SJSA1 (cell line): ENCODE measurements at places on chromosomes 2 and 18. TPM values are rescaled to one million over a fixed set of nuclear protein-coding genes. Genes with fewer than 3 reads are reported as not detected.

DNA sequence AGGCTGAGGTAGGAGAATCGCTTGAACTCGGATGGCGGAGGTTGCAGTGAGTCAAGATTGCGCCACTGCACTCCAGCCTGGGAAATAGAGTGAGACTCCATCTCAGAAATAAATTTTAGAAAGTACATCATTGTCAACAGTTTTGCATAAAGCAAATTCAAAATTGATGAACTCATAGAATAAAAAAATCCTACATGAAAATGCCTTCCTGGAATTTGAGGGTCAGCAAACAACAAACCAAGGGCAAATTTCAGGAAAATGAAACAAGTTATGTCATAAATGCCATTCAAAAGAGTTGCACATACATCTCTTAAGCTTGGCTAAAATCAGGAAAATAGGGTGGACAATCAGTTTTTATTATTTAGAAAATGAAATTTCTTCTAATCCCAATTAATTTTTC is 45.1 kb downstream of the COL5A2 start:
- H3K27ac ChIP-seq = no peak overlapping the region
- peaks cover 23% of the 10 kb centered on the region for H3K4me1 ChIP-seq
- H3K27me3 ChIP-seq = no peaks in the 10 kb centered on the region
- H3K36me3 ChIP-seq = peaks cover 36% of the 10 kb centered on the region

DNA sequence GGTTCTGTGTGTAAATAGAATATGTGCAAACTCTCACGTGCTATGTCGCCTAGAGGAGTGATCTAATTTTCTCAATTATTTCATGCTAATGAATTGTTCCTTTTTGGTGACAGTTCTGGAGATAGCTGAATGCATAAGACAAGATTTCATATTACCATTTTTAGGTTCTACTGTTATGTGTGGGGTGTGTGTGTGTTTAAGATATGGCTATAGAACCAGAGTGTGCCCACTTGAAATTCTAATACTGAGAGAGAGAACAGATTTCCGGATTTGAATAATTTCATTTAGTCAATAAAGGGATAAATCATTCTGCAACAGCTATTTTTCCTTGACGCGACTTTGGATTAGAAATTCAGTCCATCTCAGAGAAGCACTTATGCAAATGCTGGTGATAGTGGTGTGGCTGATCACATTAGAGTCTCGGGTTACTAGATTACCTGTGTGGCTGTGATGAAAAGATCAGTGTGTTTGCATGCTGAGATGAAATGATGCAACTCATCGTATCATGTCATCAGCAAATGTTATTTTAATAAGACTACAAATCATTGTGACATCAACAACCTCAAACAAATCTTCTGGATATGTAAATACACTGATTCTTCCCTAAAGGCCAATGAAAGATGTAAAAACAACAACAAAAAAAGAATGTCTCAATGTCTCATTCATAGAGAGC is 415.9 kb downstream of the EPHA4 start:
- no peak for DNase-seq
- H3K4me1 ChIP-seq = no peaks in the 10 kb centered on the region

DNA sequence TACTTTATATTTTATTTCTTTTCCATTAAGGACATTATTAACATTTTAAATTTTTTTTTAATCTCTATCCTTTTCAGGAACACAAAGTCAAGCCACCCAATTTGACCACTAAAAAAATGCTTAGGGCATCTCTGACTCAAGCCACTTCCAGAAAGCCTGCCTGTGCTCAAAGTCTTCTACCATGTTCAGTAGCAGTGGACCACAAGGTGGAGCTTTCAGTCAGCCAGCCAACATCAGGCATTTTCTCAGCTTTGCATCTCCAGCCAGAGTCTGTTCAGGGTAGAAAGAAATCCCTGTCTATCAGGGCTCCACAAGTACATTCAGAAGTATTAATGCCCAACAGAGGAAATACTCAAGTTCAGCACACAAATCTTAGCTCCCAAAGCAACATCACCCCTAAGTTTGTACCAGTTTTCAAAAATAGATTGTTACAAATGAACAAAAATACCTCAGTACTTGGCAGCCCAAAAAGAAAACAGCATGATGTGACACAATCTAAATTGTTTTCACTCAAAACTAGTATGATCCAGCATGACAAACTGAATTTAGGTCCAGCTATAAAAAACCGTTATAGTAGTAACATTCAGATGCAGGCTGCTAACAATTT is 37.6 kb downstream of the C18orf63 start:
- H3K4me1 ChIP-seq = peaks cover 6% of the 10 kb centered on the region; the same call in 1 of the 2 replicates
- no peak overlapping the region for H3K27ac ChIP-seq
- H3K4me3 ChIP-seq = no peak overlapping the region
- peak; percentile 31 for DNase-seq
- H3K27me3 ChIP-seq = peaks cover 10% of the 10 kb centered on the region

DNA sequence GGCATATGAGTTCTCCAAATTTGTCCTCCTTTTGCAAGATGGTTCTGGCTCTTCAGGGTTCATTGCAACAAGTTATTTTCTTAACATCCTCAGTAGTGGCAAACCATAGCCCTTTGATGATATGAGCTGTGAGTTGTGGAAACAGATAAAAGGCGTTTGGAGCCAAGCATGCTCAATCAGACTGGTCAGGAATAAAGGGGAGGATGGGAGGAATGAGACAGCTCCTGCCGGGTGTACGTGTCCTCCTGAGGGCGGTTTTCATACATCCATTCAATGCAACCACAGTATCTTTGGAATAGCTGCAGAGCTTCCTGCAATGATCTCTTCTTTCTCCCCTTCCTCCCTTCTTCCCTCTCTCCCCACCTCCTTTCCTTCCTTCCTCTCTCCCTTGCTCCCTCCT is 245.8 kb downstream of the GLI2 start:
- H3K27me3 ChIP-seq = no peaks in the 10 kb centered on the region
- H3K27ac ChIP-seq = no peak overlapping the region
- H3K4me3 ChIP-seq = no peak overlapping the region
- no peaks in the 10 kb centered on the region for H3K4me1 ChIP-seq
- H3K36me3 ChIP-seq = peaks cover 92% of the 10 kb centered on the region

TCF23 gene
- not detected in 2 replicates for total RNA-seq

PSMG2 gene
- total RNA-seq = 79.7 and 112 TPM in 2 replicates

DNA sequence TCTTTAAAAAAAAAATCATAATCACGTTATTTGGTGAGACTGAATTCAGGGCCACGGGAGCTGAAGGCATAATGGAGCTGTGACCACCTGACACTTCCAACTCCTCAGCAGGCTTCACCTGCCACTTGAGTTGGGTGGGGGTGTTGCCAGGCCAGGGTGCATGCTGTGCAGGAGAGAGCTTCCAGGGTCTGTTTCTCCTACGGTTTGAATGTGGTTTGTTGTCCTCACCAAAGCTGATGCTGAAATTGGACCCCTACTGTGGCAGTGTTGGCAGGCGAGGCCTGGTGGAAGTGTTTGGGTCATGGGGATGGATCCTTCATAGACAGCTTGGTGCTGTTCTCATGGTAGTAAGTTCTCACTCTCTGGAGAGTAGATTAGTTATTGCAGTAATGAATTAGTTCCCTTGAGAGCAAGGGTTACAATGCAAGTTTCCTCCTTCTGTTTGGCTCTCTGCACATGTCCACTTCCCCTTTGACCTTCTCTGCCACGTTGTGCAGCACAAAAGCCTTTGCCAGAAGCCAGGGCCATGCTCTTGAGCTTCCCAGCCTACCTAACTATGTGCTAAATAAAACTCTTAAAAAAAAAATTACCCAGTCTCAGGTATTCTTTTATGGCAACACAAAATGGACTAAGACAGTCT is 38.3 kb upstream of the ANKRD44 start:
- no peaks in the 10 kb centered on the region; the same call in 1 of the 2 replicates for H3K4me1 ChIP-seq
- H3K27ac ChIP-seq = no peak overlapping the region
- no peak for DNase-seq
- no peaks in the 10 kb centered on the region for H3K36me3 ChIP-seq
- no peak overlapping the region for H3K4me3 ChIP-seq

- no peaks in the 10 kb centered on the region for H3K36me3 ChIP-seq
- H3K27me3 ChIP-seq = no peaks in the 10 kb centered on the region
- H3K4me3 ChIP-seq = no peak overlapping the region
- no peak overlapping the region for H3K27ac ChIP-seq
- peaks cover 6% of the 10 kb centered on the region for H3K4me1 ChIP-seq
Observed at GRCh38 chr2:96554293-96555145, 18.0 kb downstream of the ARID5A start.

MAB21L4 gene
- total RNA-seq = 0.42 and 0.91 TPM in 2 replicates

DNA sequence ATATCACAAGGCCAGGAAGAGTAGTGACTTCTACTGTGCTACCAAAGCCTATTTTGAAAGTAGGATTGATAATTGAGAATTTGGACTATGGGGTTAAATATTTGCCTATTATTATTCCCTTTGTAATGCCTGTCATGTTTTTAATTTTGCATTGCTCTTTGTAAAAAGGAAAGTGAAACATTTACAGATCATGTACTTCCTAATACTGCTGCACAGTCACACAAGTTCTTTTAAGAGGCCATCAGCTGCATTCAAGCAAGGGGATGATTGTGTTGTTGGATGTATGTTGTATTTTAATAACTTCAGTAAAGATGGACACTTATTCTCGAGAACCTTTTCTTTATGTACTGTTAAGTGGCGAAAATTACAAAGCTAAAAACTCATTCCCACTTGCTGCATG is 70.1 kb downstream of the PLEKHA3 start:
- no peak overlapping the region for H3K27ac ChIP-seq
- H3K27me3 ChIP-seq = no peaks in the 10 kb centered on the region; the same call in 1 of the 2 replicates
- no peaks in the 10 kb centered on the region for H3K36me3 ChIP-seq
- no peaks in the 10 kb centered on the region for H3K4me1 ChIP-seq
- no peak overlapping the region for H3K4me3 ChIP-seq

MARCHF4 gene
- total RNA-seq = 2.5 and 4.3 TPM in 2 replicates

TBC1D8 gene
- total RNA-seq = 18.2 and 18.6 TPM in 2 replicates

GRCh38 chr2:135949451-135950234 is 35.8 kb downstream of the DARS1 start:
- H3K4me1 ChIP-seq = peaks cover 21% of the 10 kb centered on the region
- no peak for DNase-seq
- peaks cover 4% of the 10 kb centered on the region; the same call in 1 of the 2 replicates for H3K36me3 ChIP-seq
- no peak overlapping the region for H3K27ac ChIP-seq

GRCh38 chr2:122799391-122799790 is 1043.9 kb downstream of the TSN start:
- no peak overlapping the region for H3K4me3 ChIP-seq
- no peaks in the 10 kb centered on the region for H3K4me1 ChIP-seq
- DNase-seq = no peak
- no peak overlapping the region for H3K27ac ChIP-seq
- no peaks in the 10 kb centered on the region for H3K36me3 ChIP-seq
- H3K27me3 ChIP-seq = no peaks in the 10 kb centered on the region

GRCh38 chr2:236712961-236713673 is 143.5 kb downstream of the ACKR3 start:
- H3K4me3 ChIP-seq = no peak overlapping the region
- H3K4me1 ChIP-seq = peaks cover 65% of the 10 kb centered on the region
- H3K27me3 ChIP-seq = no peaks in the 10 kb centered on the region
- no peaks in the 10 kb centered on the region for H3K36me3 ChIP-seq
- H3K27ac ChIP-seq = peak overlapping the region; percentile 89
- no peak for DNase-seq

DNA sequence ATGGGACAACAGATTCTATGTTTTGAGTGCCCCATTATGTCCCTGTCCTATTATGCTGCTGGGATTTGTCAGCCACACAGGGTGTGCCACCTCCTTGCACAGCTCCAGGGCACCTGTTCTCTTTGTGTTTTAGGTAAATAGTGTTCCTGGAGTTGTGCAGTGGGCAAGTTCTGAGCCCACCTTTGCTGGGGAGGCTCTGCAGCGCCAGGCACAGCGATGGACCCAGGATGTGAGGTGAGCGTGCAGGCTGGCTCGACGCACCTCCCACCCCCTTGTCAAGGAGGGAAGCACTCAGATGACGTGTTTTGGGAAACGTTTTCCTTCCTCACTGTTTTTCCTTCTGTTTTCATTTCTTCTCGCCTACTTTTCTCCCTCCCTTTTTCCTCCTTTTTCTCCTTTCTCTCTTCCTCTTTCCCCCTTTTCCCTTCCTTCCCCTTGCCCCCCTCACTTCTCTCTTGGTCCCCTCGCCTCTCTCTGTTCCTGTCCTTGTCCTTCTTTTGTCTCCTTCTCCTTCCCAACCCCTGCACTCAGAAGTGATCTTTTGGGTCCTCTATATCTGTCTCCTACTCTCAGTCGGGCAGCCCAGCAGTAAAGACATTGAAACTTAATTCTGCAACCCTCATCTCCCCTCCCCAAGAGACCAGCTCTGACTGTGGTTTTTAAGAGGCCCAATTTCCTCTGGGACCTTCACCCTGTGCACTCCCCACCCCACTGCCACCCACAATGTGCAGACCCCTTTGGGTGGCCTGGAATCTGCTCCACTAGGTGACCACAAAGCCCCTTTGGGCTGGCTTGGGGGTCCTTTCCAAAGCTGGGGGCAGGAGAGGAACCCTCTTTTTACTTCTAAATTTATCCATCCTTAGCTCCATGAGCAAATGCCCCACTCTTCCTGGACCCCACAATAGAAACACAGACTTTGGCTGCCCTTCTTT is 104.0 kb downstream of the MCFD2 start:
- no peak overlapping the region for H3K27ac ChIP-seq
- H3K4me3 ChIP-seq = no peak overlapping the region
- DNase-seq = peak; percentile 29
- no peaks in the 10 kb centered on the region for H3K27me3 ChIP-seq
- no peaks in the 10 kb centered on the region for H3K36me3 ChIP-seq
- peaks cover 18% of the 10 kb centered on the region for H3K4me1 ChIP-seq

DNA sequence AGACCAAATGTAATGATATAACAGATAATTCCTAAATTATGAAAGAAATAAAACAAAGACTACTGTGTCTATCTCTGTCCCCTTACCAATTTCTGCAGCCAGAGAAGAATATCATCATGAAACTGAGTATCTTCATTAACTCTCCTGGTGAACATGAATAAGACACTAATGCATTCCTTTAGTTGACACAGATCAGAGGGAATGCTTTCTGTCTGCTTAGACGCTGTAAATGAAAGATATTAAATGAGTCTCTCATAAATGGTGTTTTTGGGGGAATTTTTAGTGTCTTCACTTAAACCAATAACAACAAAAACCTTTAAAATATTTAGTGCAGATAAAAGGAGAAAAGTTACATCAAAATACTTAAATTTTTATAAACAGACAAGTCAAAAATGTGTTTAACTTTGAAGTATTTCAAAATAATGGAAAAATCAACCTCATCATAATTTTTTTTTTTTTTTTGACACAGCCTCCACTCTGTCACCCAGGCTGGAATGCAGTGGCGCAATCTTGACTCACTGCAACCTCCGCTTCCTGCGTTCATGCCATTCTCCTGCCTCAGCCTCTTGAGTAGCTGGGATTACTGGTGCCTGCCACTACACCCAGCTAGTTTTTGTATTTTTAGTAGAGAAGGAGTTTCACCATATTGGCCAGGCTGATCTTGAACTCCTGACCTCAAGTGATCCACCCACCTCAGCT is 16.0 kb downstream of the EPG5 start:
- no peak overlapping the region for H3K4me3 ChIP-seq
- H3K27me3 ChIP-seq = no peaks in the 10 kb centered on the region
- H3K27ac ChIP-seq = peak overlapping the region; percentile 92
- peaks cover 85% of the 10 kb centered on the region for H3K36me3 ChIP-seq

DNA sequence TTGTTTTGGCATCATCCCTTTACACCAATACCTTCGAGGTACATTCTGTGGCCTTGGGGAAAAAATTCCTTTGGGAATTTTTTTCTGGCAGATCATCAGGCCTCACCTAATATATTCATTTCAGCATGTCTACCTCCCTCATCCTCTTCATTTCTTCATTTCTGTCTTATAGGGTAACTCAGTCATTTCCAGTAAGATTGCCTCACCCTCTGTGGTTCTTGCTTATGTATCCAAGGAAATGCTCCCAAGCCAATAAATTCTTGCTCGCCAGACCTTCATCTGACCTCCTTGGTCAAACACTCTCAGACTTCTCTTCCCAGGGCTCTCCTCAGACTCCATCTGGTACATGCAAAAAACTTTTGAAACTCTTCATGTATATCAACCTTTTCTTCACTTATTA is 265.6 kb downstream of the TMX3 start:
- no peaks in the 10 kb centered on the region for H3K36me3 ChIP-seq
- no peak for DNase-seq
- no peaks in the 10 kb centered on the region for H3K27me3 ChIP-seq
- H3K4me3 ChIP-seq = no peak overlapping the region
- H3K4me1 ChIP-seq = peaks cover 3% of the 10 kb centered on the region
- no peak overlapping the region for H3K27ac ChIP-seq
